ENCODE measurements at places on chromosomes 1 and 21.
A peak's percentile ranks its signal among the peaks of the same experiment; 100 is the strongest.

DNA sequence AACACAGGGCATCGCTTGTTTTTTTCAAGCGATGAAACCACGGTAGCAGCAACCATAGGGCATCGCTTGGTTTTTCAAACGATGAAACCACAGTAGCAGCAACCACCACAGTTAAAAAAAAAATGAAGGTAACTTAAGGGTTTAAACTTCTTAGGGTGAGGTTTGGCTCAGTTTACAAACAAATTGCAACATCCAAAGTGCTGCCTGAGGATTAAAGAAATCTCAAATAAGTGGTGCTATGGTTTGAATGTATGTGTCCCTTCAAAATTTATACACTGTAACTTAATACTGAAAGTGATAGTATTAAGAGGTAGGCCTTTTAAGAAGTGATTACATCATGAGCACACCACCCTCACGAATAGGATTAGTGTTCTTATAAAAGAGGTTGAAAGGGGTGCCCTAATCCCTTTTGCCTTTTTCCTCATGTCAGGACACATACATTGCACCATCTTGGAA lies 6.4 kb upstream of the GBP5 start:
- no peak for DNase-seq

DNA sequence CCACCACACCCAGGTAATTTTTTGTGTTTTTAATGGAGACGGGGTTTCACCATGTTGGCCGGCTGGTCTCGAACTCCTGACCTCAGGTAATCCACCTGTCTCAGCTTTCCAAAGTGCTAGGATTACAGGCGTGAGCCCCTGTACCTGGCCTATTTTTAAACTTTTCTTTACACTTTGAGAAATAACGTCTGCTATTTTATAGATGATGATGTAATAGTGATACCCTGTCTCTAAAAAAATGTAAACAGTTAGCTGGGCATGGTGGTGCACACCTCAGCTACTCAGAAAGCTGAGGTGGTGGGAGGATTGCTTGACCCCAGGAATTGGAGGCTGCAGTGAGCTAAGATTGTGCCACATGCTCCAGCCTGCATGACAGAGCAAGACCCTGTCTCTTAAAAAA lies 47.9 kb downstream of the RALGPS2 start:
- no peak for DNase-seq

DNA sequence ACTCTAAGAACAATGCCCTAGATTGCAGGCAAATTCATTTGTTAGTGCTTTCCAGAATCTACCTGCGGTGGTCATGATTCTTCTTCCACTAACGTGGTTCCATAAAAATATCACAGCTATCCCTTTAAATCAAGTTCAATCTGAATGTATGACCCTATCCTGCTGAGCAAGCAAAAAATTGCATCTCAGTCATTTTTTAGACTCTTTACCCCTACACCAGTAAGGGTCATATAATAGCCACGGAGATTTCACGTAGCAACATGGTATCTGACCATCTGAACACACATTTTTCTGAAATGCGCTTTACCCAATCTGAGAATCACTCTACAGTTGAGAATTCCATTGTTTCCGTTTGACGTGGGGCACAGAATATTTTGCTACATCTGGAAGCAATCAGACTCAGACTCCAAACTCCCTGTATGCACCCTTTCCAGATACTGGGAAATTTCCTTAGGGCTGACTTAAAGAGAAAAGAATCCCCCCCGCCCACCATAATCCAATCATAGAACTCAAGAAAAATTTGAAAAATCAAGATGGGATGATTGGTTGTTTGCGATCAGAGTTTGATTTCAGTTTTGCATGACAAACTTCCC lies 699.2 kb upstream of the ZP4 start:
- DNase-seq, result peak; percentile 91

GRCh38 chr1:247180581-247180980 lies 8.8 kb upstream of the ZNF124 start:
- DNase-seq, result peak; percentile 52

DNA sequence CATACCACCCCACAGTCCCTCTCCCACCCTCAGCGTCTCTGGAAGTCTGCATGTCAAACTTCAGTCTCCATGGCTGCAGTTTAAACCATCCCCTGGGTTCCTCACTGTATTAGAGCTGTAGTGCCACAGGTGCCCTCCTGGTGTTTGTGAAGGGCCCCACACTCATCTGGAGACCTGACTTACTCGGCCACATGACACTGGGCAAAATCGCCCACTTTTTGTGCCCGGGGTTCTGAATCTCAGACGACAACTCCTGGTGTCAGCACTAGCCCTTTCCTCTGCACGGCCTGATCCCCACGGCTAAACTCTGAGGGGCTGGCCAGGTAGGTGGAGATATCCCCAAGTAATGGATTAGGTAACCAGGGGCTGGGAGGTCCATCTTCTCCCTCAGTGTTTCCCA lies 6.5 kb downstream of the INKA2 start:
- DNase-seq, result no peak
